Mammary epithelial cell (primary cell): ENCODE measurements at places on chromosomes 2 and 18.

DNA sequence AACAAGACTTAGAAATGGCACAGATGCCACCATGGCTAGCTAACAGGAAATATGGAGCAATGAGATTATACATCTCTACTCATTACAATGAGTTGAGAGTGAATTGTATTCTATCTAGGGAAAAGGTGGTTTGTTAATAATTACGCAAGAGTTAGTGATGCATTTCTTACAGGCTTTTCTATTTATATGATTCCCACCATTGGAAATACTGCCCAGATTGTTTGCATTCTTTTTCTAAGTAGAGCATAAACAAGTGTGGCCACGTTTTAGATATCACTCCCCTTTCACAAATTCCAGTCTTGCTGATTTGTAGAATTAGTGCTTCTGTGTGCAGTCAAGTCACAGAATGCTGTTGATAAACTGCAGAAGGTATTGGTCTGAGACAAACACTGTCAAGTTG lies 56.6 kb downstream of the ZNF804A start:
- DNase-seq, result no peak

DNA sequence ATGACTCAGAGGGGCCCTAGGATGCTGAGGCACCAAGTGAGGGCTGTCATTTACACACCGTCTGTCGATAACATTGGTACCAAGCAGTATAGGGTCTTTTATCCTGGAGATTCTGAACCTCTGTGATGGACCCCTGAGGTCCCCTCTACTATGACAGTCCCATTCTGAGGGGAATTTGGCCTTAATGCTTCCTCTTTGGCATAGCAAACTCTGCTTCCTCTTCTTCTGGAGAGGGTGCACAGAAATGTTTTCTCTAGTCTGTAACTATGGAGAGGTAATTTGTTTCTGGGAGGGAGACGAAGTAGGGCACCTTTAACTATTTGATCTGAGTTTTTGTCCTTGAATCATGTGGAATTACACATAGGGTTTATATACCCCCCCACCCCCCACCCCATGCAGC lies 44.8 kb downstream of the INPP4A start:
- DNase-seq, result no peak

- DNase-seq, result no peak
These were observed 102.5 kb downstream of the EVA1A start for GRCh38 chr2:75458201-75458600.

GRCh38 chr2:104901037-104901881 lies 47.3 kb downstream of the POU3F3 start:
- no peak for DNase-seq

DNA sequence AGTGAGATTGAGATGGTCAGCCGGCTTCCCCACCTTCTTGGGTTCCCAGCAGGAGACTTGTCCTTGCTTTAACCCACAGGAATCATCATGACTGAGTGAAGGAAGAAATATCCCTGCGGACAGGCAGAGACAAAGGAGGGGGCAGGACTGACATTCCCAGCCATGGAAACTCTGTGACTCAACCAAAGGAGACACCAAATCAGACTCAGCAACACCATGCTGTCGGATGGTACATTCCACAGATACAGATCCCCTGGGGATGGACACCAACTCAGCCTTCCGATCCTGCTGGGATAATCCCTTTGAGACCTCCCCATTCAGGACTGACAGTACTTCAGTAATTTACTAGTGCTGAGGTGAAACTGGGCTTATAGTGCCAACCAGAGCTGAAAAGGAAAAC lies 518.3 kb downstream of the XIRP2 start:
- no peak for DNase-seq

- DNase-seq, result no peak
These were observed 110.2 kb upstream of the CCDC68 start for GRCh38 chr18:55069497-55069896.

DNA sequence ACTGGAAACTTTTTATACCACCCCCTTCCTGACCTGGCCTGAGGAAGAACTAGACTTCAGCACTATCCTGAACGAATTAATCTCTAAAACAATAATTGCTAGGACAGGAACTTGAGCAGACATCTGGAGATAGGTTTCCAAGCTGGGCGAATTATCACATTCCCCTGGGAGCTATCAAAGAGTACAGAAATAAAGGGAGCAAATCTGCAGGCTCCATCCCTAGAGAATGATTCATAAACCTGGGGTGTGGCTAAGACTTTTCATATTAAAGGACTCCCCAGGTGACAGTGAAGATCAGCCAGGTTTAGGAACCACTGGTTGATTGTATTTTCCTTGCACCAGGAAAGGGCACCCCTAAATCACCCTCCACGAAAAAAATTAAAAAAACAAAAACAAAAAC lies 105.6 kb upstream of the NOL4 start:
- no peak for DNase-seq

GRCh38 chr2:223841436-223842190 lies 4.2 kb upstream of the AP1S3 start:
- DNase-seq, result no peak

DNA sequence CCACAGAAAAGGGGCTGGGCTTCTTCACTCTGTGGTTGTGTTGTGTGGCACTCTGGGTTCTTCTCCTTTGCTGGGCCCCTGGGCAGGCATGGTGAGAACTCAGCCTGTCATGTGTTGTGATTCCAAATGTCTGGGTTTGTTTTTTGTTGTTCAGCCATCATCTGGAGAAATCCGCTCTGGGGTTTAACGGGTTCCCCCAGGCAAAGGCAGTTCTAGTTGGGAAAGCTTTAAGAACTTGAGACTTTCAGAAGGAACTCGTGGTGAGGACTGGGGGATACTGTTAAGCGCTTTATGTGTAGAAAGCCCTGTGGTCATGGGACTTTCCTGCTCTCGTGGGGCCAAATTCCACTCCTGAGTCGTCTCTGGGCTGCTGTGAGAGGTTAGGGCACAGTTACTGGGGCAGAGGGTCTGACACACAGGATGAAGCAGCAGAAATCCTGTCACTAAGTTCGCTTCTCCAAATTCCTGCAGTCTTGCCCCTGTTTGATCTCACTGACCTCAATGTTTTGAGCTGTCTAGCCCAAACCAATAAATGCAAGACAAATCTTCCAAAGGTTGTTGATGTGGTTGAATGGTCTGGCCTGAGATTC lies 87.7 kb downstream of the RAPGEF4 start:
- no peak for DNase-seq

DNA sequence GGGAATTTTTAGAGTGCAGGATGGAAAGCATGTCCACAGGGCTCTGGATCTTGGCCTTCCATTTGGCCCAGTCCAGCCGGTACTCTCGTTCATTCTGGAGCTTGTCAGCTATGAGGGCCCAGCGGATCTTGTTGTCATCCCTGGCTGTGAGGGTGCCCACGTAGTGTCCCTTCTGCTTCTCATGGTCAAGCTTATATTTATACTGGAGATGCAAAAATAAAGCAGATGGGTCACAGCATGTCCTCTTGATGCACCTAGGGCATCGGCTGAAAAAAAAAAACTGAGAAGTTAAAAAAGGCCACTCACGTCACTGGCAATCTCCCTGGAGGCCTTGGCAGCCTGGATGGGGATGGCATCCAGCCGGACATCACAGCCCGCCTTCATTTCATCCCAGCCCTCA lies 160.5 kb downstream of the RIF1 start:
- no peak for DNase-seq

DNA sequence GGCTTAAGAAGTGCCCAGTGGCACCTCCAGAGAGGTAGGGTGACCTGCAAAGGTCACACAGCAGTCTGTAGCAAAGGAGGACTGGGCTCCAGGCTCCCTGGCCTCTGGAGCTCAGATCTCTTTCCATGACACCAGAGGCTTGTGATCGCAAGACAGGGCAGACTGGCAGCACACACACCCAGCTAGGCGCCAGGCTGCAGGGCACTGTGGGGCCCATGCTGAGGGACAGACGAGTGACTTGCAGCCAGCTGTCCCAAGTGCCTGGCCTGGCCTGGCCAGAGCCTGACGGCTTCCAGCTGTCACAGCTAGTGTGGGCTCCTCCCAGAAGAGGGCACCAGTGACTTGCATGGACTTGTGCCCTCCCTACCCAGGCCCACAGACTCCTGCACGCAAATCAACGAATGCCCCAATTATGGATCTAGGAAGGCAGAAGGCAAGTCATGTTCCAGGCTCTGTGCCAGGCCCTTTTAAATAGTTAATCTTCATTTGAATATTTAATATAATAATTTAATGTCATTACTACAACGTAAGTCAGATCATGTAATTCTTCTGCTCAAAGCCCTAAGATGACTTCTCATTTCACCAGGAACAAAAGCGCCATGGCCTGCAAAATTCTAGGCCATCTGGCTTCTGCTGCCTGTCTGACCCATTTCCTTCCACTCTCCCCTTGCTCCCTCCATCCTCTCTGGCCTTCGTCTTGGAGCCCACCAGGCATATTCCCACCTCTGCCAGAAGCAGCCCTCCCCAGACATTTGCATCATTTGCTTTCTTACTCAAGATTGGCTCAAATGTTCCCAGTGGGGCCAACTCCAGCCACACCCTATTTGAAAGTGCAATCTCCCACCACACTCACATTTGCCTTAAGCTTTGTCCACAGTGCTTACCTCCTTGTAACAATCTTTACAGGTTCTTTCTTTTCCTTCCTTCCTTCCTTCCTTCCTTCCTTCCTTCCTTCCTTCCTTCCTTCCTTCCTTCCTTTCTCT lies 3.7 kb upstream of the SPEG start:
- peak; percentile 41 for DNase-seq

- peak; percentile 35 for DNase-seq
These were observed 25.9 kb downstream of the CD8A start for GRCh38 chr2:86764661-86765309.

DNA sequence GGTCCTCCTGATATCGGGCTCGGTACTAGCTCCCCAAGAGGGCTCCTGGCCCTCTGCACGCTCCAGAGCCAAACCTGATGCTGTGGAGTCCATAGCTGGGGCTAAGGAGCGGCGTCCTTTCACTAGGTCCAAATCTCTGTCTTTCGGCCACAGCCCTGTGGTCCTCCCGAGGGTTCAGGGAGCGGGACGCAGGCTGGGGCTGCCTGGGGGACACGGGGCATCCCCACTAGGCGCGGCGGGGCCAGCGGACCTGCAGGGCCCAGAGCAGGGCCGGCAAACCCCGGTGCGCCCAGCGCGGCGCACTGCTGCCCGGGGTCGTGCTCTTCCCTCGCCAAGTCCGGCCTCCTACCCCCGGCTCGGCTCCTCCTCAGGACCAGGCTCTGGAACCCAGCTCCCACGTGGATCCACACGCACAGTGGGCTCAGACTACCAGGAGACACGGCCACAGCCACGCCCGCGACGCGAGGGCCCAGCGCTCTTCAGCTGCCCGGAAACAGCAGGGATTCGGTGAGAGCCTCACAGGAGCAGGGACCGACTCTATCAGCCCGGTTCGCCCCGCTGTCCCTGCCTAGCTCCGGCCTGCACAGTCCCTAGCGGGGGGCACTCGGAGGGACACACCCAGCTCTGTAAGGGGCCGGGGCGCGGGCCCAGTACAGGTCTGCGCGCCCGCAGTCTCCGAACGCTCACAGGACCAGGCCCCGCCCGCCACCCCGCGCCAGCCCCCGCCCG lies 593 bp downstream of the ZNF514 start:
- peak; percentile 35 for DNase-seq

DNA sequence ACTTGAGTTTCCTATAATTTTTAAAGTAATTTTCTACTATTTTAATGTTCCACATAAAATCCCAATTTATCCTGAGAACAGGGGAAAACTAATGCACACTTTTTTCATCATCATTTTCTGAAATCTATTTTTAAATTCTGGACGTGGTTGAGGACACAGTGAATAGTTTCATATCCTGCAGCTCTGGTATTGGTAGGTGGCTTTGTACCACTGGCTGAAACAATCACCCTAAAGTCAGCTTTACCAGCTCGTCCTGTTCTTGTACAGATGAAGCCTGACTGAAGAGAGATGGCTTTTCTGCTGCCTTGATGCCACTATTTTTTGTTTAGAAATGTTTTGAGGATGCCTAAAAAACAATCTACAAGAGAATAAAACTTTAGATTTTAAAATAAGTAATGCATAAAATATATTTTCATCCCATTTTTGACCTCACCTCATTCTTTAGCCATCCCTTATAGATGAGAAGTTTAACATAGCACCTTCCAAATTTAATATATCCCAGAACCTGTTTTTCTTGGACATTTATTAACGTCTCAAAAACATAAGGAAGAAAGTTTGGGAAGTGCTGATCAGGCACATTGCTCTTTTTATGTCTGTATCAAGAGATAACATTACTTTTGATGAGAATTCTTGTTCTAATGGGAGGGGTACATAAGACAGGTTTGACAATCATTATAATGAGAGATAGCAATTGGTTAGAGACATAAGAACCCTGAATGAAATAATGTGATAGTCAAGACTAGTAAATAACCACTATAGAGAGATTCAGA lies 80.9 kb downstream of the GALNT1 start:
- DNase-seq, result no peak
